Keratinocyte (primary cell): ENCODE measurements at places on chromosomes 6 and 20.

GRCh38 chr20:4160761-4161305, 145.5 kb upstream of the RNF24 start:
- DNase-seq: no peak

- DNase-seq: no peak
Measured at GRCh38 chr20:40744072-40744817, 55.2 kb upstream of the MAFB start.

DNA sequence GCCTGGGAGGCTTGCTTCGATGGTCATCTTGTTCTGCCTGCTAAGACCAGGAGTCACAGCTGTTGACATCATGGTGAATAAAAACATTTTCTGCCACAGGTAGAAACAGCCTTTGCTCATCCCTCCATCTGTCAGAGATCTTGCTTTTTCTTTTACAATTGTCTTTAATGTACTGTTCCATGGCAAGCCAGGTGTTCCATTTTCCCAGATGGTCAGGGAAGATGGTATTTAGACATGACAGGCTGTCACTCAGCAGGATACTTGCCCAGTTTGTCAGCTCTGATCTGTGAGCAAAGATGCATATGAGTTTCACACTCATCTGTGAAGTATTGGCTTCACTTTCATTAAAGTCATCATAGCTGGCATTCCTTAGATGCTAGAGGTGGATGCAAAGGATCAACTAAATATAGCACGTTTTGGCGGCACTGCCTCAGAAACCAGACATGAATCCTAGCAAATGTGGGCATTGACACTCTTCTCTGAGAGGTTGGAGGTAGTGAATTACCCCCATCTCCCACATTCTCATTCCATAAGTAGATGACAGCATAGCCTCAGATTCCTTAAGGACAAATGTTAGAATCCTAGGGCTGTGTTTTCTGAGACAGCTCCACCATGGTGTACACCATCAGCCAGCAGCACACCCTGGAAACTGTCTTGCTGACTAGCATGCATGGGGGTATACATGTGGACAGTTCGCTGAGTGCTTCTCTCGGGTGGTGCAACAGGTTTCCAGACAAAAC, 4.2 kb downstream of the SSTR4 start:
- no peak for DNase-seq

DNA sequence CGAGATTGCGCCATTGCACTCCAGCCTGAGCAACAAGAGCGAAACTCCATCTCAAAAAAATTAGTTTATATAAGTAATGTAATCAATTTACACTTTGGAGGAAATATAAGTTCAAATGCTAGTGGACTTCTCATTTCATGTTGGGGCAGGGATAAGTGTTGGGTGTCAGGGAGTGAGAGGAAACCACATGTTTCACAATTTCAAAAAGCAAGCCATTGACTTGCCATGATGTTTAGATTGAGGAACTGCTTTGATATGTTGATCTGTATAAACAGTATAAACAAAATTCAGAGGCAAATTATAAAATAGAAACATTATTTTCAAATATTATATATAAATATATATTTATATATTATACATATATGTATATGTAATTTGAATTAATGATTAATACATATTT, 42.7 kb downstream of the FILIP1 start:
- DNase-seq: no peak

- DNase-seq: no peak
Measured at GRCh38 chr20:38353316-38353715, 7.0 kb downstream of the LBP start.

GRCh38 chr6:39961178-39961577, 26.9 kb upstream of the MOCS1 start:
- no peak for DNase-seq

DNA sequence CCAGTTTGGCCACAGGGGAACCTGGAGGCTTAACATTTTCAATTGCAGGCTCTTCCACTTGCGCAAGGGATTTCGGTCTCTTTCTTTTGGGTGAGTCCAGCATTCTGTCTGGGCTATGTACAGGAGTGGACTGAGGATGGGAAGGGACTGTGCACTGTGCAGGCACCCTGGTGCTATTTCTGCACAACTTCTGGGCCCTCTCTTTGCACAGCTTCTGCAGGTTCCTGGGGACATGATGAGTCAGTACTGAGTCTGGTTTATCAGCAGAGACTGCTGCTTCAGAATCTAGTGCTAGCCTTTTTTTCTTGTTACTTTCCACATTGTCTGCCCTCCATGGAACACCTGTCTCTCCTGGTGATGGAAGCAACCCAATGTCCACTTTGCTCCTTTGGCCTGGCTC, 78.5 kb upstream of the ASF1A start:
- DNase-seq: no peak

DNA sequence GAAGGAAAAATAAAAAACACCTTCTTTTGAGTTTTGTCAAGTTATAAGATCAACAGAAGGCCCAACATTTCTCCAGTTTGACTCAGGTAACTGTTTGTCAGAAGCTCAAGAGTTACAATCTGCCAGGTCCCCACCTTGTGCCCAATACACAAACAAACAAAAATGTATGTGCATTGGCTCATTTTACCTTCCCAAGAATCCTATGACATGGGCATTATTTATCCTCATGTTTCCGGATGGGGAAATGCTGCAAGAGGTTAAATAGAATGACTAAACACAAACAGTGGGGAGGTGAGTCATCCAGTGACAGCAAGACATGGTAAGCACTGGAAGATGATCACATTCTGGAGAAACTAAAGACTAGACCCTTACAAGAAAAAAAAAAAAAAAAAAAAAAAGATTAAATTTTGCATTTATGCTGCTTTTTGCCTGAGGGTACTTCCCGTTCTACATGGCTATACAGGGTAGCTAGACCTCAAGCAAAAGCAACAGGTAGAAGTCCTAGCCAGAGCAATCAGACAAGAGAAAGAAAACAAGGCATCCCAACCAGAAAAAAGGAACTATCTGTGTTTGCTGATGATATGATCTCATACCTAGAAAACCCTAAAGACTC, 23.6 kb upstream of the ANKRD60 start:
- DNase-seq: peak; percentile 35

DNA sequence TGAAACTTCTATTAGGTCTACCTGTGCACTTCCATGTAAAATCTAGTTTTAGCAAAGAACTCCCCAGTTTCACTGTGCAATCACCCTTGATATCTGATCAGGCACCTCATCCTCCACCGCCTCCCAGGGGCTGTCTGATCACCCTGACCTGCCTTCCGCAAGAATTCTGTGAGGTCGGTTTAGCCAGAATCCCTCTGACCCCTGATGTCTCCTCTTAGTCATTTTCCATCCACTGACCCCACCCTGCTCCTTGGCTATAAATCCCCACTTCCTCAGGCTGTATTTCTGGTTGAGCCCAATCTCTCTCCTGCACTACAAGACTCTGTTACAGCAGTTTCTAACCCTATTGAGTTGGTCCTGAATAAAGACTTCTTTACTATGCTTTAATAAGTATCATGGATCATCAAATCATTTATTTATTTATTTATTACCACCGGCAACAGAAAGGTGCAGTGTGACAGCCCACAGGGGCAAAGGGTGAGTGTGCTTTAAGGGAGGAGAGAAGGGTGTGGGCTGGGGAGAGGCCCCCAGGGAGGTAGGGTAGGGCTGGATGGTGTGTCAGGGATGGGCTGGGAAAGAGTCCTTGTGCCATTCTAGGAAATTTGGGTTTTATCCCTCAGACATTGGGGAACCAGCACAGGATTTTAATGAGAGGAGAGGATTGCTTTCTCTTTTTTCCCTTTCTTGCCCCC, 11.2 kb upstream of the SERPINB6 start:
- DNase-seq: no peak

DNA sequence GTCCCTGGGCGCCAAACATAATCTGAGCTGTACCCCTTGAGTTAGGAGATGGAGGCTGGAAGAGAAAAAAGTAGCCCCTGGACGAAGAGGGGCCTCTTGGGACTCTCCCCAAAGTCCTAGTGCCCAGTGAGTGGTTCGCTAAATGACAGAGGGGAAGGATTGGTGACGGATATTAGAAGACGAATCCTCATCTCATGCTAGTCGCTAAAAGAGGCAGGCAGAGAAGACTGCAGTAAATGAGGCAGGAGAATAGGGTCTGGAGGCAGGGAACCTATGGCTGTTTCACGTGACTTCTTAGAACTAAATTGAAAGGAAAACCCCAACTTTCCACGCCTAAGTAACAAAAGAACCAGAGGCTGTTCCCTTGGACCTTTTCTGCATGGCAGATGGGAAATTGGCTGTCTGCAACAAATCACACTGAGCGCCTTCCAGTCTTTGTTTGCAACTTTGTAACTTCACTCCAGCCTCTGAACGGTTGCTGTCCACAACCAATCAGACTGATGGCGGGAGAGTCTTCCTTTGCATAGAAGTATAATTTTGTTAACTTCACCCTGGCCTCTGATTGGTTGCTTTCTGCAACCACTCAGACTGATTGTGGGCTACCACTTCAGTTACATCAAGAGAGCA, 731 bp upstream of the RBL1 start:
- DNase-seq: no peak

DNA sequence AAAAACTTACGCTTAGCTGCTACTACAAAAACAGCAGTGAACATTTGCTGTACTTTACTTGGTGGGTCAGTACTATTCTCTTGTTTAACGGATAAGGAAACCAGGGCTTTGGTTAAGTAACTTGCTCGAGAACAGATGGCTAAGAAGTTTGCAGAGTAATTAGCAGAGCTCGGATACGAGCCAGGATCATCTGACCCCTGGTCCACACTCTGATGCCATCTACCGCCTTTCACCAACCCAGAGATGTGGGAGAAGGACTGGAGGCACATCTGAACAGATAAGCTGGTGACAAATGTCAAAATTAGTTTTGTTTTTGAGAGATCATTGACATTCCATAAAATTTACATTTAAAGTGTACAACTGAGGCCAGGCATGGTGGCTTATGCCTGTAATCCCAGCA, 18.9 kb upstream of the RPL7L1 start:
- no peak for DNase-seq

- no peak for DNase-seq
Measured at GRCh38 chr6:23055523-23055922, 486.2 kb downstream of the HDGFL1 start.

- DNase-seq: no peak
Measured at GRCh38 chr20:44034451-44034850, 119.8 kb downstream of the TOX2 start.

GRCh38 chr6:164756142-164756541, 553.3 kb downstream of the C6orf118 start:
- DNase-seq: no peak

DNA sequence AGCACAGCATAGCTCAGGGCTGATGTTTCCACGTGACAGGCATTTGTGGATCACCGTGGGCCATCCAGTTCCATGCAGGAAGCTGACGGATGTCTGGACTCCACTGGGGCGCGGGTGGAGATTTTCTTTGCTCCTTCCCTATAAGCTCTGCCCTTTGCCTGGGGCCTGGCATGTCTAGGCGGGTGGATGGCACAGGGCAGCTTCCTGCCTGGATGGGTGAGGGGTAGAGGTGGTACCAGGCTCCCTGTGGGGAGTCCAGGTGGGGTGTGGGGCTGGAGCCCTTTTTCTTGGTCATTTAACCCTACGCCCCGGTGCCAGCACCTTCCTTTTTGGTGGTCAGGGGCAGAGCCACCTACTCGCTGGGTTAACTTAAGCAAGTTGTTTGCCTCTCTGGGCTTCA, 10.4 kb downstream of the FAM110A start:
- DNase-seq: no peak

DNA sequence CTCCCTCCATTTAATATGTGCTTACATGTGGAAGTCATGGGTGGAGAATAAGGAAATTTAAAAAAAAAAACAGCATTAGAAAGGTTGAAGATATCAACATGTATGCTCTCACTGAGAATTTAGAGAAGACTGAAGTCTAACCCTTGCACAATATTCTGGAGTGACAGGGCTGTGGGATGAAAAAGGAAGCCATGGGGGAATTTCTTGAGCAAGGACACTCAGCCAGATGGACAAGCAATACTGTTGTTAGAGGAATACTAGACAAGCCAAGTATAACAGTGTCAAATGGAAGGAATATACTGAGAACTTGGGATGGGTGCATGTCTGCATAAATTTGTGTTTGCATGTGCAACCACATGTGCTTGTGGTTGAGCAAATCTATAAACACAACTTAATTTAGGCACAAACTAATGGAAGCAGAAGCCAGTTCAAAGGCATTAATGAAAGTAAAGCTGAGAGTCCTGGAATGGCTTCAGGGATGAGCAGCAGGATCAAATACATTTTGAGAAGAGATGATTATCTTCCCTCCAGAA, 119.7 kb downstream of the ADGRB3 start:
- DNase-seq: no peak

GRCh38 chr20:39280875-39281274, 318.7 kb downstream of the DHX35 start:
- no peak for DNase-seq

DNA sequence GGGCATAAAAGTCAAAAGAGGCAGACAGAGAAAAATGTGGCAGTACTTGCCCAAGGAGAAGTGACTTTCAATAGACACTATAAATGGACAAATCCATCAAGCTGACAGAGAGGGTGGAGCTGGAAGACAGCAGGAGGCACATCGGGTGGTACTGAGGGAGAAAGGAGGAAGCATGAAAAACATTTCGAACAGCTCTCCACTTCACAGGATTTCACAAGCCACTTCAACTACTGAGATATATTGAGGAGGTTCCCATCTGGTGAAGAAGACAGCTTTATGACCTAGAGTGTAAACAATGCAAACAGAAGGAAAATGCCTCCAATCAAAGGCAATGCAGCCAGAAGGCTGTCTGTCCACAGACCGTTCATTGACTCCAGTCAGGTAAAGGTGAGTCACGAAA, 259.4 kb upstream of the ECI2 start:
- no peak for DNase-seq

DNA sequence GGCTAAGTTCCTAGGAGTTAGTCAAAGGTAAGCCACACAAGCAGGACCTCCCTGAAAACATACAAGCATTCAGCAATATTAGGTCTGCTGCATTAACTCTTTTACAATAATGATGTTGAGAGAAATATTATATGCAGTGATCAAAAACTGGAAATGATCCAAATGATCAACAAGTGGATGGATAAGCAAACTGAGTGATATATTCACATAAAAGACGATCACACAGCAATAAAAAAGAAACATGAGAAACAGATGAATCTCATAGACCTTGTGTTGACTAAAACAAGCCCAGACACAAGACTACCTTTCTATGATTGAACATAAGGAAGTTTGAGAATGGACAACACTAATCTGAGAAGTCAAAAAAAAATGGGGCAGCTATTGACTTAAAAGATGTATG, 39.9 kb downstream of the LMBRD1 start:
- DNase-seq: no peak

- no peak for DNase-seq
Measured at GRCh38 chr6:84166395-84166794, 61.0 kb downstream of the CEP162 start.

DNA sequence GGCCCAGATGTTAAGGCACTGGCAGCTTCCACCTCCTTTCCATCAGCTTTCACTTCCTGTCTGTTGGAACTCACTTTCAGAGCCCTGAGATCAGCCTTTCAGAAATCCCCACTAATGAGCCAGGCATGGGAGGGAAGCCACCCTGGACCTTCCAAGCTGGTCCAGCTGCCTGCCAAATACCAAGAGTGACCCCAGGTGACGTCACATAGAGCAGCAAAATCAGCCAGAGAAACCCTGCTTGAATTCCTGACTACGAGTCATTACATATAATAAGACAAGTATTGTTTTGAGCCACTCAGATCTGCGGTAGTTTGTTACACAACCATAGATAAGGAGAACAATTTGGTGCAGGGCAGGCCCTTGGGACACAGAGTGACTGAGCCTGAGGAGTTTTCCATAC, 556.0 kb upstream of the JAG1 start:
- DNase-seq: peak; percentile 21
